Stimulated activated CD4-positive, alpha-beta T cell treated with anti-CD3 and anti-CD28 coated beads, Interleukin-1b, Interleukin-23, amount 100 ng/mL, for 48 hours (primary cell): ENCODE measurements at places on chromosomes 16 and 17.

DNA sequence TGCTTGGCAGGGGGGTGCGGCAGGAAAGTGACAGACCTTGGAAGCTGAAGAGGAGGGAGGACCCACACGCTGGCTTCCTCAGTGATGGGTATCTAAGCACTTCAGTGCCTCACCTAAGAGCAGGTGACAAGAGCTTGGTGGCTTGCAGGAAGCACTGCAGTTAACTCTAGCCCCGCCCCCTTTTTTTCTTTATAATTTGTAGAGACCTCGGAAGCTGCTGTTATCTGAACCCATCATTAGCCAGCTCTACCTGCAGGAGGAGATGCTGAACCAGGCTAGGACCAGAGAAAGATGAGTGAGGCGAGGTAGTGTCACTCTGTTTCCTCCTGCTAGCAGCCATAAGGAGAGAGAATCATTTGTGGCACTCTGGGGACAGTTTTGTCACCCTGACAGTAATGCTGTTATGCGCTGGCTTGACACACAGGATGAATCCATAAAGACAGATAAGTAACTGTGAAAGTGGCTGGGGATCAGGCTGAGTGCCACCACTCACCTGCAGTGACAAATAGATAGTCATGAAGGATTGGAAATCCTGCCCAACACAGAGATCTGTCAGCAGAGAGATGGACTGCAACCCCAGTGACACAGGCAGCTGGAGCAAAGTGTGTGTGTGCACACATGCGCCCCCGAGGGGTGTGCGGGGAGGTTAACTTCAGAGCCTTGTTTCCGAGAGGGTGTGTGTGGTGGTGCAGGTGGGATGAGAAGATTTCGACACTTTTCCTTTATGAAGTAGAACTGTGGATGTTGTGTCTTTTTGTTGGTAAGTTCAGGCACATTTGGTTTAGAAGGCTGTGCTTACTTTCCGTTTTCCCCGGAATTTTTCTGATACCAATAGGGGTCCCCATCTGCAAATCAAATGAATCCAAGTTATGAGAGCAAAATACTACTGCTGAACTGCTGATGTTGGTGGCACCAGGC is 224.0 kb downstream of the IRX3 start:
- no peak for DNase-seq

- no peak for DNase-seq
Observed at GRCh38 chr16:54026456-54026855, 260.1 kb downstream of the IRX3 start.

DNA sequence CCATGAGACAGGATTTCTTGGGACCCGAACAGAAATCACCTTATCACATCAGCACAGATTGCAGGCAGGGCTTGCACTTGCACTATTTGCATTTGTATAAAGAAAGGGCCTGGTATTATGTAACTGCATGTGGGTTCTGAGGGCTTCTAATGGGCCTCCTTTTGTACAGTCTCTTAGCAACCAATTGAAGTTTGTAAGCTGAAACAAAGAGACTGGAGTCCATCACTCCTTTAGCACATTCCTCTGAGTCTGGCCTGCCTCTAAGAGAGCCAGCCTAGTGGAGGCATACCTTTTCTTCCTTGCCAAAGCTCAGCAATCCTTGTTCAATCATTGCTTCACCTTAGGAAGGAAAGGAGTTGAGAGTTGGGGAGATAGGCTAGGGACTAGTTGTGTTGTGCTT is 387.1 kb downstream of the XYLT1 start:
- no peak for DNase-seq

- DNase-seq, result no peak
Observed at GRCh38 chr17:33889766-33890165, 365.3 kb upstream of the CCL2 start.

GRCh38 chr16:4918781-4919251 is 18.1 kb downstream of the PPL start:
- no peak for DNase-seq

- peak; percentile 52 for DNase-seq
Observed at GRCh38 chr16:24980077-24980793, 34.9 kb downstream of the ARHGAP17 start.

DNA sequence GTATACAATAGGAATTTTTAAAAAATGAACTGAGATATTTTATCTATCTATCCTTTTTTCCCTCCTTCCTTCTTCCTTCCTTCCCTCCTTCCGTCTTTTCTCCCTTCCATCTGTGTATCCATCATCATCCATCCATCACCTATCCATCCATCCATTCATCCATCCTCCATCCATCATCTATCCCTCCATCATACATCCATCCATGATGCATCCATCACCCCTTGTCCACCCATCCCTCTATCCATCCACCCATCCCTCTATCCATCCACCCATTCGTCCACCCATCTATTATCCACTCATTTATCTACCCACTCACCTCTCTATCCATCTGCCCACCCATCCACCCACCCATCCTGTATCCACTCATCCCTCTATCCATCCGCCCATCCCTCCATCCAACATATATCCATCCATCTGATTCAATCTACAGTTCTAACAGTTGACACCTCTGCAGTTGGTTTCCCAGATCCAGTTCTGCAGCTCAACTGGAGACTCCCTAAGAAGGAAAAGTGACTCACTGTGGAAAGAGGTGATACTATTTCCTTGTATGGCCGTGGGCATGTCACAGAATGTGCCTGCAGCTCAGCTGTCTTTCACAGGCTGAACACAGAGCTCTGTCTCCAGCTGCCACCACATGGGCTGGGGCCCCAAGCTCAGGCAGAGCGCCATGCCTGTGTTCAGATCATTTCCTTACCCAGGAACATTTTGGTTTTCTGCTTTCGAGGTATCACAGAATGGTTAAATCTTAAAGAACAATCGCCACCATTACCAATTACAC is 130.8 kb downstream of the XYLT1 start:
- no peak for DNase-seq

- DNase-seq, result no peak
Observed at GRCh38 chr17:69447726-69448125, 33.2 kb downstream of the MAP2K6 start.

DNA sequence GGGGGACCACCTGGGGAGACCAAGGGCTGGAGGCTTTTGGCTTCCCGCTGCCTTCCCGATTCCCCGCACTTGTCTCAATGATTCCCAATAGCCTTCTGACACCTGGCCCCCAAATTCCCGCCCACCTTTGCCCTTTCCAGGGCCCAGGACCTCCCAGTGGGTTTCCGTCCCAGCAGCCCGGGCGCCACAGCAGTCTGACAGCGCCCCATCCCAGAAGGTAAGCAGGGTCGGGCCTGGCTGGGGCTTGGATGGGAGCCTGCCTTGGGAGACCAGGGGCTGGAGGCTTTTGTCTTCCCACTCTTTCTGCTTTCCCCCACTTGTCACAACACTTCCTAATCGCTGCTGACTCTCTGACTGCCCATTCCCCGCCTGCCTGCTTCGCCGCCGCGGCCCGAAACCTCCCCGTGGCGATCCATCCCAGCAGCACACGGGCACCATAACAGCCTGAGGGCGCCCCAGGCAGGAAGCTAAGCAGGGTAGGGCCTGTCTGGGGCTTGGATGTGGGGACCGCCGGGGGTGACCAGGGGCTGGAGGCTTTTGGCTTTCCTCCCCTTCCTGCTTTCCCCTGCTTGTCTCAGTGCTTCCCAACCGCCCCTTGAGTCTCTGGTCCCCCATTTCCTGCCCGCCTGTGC is 2289.3 kb downstream of the TP53TG3F start:
- DNase-seq, result no peak

GRCh38 chr17:49443862-49444261 is 29.2 kb upstream of the PHB1 start:
- no peak for DNase-seq
